ENCODE measurements at places on chromosomes 3 and 15. TPM values are rescaled to one million over a fixed set of nuclear protein-coding genes. Genes with fewer than 3 reads are reported as not detected.
A peak's percentile ranks its signal among the peaks of the same experiment; 100 is the strongest.

Gene OXNAD1
- total RNA-seq: 109 TPM

Gene RLBP1
- not detected for total RNA-seq

Gene TMEM158
- 0.57 TPM for total RNA-seq

Gene CAPN3
- total RNA-seq: 15.6 TPM

Gene FETUB
- total RNA-seq: not detected

Gene CMTM8
- total RNA-seq: 6.0 TPM

DNA sequence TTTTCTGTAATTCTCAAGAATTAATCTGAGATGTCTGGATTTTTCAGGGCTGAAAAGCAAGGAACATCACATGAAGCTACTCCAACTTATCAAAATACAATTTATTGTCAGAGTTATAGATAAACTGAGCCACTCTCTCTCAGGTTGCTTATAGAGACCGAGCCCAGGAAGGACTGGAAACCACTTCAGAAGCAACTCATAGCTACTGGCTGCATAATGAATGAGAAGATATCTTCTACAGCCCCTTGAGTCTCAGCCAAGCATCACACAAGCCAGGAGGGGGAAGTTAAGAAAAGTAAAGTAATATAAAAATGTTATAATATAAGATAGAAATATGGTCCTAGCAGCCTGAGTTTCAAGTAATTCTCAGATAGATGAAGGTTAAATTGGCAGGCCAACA, 186.0 kb downstream of the TNIK start:
- DNase-seq: no peak

DNA sequence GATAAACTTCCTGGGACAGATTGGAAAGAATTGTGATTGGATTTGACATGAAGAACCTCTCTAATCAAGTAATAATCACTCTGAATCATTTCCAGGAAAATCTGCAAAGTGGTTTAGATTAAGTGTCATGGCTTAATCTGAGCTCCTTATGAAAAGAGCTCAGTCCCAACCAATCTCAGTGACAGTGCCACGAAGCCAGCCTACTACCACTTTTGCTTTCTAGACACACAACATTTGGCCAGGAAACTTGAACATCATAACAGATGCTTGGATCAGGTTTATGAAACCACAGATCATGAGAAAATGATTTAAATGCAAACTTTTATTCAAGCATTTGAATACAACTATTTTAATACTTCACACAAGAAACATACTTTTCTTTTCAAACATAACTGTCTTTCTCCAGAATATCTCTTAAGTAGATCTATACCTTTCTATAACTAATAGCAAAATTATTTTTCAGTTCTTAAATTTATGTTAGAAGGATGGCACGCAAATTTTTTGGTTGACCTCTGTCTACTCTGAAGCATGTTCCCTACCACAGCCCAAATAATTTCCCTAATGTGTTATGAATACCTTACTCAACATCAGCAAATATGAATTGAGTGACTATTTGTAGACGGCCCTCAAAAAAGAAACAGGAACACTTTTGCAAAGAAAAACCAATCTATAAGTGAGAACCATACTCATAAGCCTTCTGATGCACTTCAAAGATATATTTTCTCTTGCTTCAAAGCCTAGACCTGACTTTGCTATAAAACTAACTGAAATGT, 495.0 kb upstream of the ZNF385D start:
- no peak for DNase-seq

DNA sequence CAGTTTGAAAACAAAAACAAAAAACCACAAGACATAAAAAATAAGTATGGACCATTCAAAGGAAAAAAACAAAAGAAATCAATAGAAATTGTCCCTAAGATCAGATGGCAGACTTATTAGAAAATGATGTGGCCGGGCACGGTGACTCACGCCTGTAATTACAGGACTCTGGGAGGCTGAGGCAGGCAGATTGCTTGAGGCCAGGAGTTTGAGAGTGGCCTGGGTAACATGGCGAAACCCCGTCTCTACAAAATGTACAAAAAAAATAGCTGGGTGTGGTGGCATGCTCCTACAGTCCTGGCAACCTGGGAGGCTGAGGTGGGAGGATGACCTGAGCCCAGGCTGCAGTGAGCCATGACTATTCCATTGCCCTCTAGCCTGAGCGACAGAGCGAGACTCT, 16.6 kb downstream of the SPCS1 start:
- no peak for DNase-seq

DNA sequence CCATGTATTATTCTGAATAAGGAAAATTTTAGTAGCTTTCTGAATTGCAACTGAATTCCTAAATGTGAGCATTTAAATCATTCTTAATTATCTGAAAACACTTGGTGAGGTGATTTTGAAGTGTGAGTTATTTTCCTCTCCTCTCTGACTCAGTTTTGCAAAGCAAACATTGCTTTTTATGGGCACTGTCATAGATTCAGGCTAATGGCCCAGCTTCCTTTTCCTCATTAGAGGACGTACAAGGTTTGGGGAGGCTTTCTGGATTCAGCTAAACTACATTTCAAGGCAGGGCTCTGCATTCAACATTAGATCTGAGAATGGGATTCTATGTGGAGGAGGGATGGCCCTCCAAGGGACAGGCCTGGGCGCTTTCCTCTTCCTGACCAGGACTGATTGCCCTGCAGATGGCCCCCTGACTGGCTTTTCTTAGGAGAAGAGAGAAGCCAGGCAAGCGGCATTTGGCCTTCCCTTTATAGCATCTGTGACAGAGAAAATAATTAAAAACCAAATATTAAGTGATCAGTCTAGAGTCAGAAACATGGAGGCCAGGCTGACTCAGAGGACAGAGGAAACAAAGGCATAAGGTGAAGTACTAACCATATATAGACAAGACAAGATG, 53.0 kb upstream of the STXBP5L start:
- no peak for DNase-seq

DNA sequence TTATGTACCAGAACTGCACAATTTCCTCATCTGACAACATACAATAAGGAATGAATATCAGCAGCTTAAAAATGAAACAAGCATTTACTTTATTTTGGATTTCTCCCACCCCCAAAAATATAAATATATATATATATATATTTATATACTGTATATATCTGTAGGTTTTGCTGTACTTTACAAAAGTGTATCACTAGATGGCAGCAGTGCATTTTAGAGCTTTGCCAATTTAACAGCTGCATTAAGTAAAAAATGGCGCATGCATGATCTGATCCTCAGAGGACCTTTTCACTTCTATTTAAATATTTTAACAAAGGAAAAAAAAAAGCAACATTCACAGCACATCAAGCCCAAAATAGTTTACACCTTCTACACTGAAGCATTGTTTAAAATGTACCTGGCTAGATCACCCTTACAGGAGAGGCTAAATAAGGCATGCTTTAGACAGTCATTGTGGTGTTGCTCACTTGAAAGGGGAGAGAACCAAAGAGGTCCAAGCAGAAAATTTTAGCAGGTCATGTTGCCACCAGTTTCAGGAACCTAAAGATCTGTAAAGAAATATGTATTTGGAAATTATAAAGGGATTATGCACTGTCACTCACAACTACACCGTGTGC, 72.6 kb downstream of the NPTN start:
- DNase-seq: peak; percentile 51

DNA sequence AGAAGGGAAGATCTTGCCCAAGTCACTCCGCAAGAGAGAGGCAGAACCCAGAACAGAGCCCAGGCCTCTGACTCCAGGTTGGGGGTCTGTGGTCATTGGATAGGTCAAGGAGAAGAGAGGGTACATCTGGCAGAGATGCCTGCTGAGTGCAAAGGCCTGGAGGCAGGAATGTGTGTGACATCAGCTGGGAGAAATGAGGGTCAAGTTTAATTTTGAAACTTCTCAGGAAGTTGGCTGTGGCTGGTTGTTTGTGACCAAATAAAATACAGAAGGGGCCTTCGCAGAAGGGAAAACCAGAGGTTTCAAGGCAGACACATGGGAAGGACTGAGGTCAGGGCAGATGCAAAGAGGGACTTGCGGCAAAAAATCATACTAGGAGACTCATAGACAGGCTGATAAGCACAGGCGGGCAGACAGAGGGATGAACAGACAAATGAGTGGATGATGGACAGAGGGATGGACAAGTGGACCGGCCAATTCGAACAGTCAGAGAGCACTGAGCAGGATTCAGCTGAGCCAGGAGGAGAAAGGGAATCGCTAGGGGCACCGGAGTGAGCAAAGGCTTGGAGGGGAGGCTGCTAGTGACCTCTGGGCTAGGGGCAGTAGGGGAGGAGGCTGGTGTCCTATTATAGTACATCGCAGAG, 28.8 kb upstream of the CACNA2D2 start:
- DNase-seq: no peak

DNA sequence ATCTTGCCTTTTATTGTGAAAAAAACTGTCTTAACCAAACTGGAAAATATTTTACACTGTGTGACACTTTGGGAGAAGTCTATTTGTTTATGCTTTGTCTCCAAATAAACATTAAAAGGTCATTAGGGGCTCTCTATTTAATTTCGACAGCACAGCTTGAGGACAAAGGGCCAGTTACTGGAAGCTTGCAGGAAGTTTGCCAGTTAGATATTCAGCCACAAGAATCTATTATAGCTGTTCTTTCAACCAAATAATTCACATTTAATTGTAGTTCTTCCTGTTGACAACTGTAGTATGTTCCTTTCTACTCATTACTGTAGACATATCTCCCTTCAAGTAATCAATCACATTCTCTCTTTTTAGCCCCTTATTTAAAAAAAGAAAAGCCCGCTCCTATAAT, 6.1 kb downstream of the CP start:
- DNase-seq: no peak

DNA sequence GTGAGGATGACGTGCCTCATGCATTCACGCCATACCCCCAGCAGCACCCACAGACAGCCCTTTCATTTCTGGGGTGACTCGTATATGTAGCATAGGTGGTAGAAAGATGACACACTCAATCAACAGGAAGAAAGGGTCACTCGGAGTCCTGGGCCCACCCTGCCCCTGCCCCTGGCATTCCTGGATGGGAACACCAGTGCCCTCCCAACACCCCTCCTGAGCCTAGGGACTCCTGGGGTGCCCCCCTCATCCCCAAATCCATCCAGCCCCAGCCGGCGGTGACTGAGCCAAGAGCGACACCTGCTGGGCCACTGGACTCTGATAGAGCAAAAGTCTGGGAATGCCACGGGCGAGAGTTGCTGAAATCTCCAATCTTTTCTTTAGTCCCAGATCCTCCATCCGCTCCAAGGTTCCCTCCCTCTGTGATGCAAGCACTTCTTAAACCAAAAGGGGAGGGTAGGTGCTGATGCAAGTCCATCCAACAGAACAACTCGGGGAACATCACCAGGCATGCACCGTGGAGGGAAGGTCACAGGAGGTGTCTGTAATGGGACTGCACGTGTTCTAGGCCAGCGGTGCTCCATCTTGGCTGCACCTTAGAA, 31.1 kb downstream of the ACAN start:
- peak; percentile 8 for DNase-seq

DNA sequence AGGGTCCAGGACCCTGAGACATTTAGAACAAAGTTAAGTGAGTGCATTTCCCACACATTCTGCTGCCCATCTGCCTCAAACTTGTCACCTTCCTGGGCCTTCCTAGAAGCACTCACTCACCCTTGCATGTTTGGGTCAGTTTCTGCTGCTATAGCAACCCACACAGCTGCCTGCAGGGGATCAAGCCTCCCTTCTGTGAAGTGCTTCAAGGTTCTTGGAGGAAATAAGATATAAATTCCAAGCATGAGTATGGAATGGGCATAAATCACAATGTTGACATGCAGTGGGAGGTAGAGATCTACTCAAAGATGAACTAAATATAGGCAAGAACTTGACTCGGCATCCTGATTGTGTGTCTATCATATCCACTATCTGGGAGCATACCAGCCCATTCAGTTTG, 140.4 kb downstream of the SLC9A9 start:
- DNase-seq: no peak

- no peak for DNase-seq
Observed at GRCh38 chr3:149886957-149887356, 73.9 kb downstream of the RNF13 start.

GRCh38 chr3:179613807-179614206, 9.2 kb downstream of the NDUFB5 start:
- no peak for DNase-seq

DNA sequence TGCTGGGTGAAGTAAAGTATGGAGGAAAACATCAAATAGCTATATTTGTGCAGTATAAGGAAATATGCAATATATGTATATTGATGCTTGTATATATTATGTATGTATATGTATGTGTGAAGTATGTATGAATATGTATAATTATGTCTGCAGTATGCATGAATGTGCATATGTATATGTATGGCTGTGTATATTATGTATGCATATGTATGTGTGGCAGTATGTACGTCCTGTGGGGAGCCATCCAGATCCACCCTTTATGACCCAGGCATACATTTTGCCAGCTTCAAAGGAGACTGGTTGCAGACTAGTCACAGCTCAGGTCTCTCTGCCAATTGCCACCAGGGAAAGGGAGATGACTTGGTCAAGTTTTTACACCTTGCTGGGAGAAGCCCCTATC, 24.1 kb downstream of the CCDC54 start:
- no peak for DNase-seq

- no peak for DNase-seq
Observed at GRCh38 chr3:141646760-141647561, 91.1 kb upstream of the RNF7 start.

DNA sequence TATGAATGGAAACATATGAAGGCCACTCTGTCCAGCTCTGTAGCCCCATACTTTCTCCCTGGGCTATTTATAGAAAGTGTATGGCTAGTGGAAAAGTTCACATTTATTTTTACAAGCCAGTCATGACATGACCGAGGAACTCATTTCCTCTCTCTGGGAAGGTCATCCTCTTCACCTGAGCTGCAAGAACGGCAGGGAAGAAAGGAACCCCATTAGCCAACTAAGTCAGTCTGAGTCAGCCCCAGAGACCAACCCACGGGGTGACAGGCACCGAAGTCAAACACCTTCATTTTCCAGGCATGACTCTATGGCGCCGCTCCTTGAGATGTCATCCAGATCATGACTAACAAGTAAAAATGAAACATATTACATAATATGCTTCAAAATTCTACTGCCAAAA, 4.8 kb downstream of the PAQR9 start:
- no peak for DNase-seq
